Tongue (tissue), 3 donors: ENCODE measurements at places on chromosomes 6 and 20. TPM values are rescaled to one million over a fixed set of nuclear protein-coding genes. Genes with fewer than 3 reads are reported as not detected.

The CALHM4 gene
- not detected for total RNA-seq

GRCh38 chr6:113968472-113968871 lies 2.5 kb downstream of the HDAC2 start:
- DNase-seq = no peak

- no peak for DNase-seq
These were observed 402.9 kb upstream of the SOX4 start for GRCh38 chr6:21190701-21191100.

GRCh38 chr6:170376386-170377043 lies 70.0 kb downstream of the FAM120B start:
- no peak for DNase-seq

DNA sequence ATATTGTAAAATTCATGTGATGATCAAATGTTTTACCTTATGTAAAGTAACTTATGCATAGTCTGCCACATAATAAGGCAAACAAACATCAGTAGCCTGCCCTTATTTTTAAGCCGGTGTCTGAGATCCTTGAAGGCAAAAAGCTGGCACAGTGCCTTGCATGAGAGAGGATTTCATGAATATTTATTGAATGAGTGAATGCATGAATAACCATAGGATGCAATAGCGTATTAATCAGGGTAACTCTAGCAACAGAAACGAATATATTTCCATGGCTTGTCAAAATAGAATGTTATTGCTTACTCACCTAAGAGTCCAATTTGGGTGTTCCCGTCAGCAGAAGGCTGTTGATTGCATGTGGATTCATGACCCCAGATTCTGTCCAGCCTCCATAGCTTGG lies 34.9 kb downstream of the BTBD3 start:
- no peak for DNase-seq

DNA sequence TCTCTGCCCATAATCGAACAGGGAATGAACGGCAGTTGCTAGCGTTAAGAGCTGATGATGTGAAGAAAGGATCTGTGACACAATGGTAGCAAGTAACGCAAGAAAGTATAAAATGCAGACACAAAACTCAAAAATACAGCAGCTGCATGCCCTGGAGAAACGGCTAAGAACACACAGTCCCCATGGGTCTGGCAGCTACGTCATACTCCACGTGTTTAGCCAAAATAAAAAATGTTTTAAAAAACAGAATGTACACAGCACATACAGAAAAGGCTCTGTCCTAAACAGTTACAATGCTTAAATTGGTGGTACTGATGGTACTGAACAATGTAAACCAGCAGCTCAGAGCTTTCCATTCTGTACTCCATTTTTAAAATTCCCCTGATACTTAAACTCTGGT lies 34.4 kb downstream of the HUS1B start:
- DNase-seq = no peak
